Stimulated activated CD8-positive, alpha-beta memory T cell treated with anti-CD3 and anti-CD28 coated beads, Interleukin-4, amount 100 ng/mL, for 48 hours (primary cell): ENCODE measurements at places on chromosomes 1 and 21.

DNA sequence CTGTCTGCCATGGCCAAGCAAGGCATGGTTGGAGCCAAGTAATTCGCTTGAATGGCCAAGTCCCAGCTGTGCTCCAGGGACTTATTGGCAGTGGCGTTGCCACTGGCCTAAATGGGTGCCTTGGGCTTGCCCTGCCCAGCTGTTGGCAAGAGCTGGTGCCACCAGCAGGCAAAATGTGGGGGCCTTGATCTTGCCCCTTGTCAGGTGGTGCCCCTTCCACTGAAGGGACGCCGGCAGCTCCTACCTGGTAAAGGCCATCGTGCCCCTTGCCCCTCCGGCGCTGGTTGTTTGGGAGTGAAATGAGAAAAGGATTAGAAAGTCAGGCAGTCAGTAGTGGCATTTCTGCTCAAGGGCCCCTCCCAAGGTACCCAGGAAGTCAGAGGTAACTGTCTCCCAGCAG is 85.5 kb downstream of the CD247 start:
- no peak for DNase-seq

- no peak for DNase-seq
Observed at GRCh38 chr1:74548961-74549750, 36.7 kb upstream of the LRRC53 start.

- DNase-seq, result no peak
Observed at GRCh38 chr1:65221638-65222339, 73.8 kb downstream of the AK4 start.

DNA sequence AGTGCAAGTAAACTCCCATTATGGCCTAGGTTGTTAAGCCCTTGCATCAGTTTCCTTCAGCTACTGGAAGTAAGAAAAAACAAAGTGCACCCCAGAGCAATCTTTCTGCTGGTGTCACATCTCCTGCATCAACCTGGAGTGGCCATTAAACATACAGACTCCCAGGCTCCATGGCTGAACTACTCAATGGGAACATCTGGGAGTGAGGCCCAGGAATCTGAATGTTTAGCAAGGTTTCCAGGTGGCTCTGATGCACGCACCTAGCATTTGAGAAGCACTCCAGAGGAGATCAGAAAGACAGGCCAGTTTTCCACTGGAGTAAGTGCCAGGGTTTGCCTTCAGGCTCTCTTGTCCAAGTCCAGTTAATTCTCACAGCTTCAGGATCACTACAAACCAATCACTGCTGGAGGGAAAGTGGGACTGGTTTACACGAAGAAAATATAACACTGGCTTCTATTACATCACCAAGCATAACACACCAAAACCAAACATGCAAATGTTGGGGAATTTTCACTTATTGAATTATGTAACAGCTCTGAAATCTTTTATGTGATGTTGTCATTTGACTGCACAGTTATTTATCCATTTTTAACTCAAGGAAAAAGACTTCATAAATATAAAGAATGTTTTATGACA is 22.3 kb upstream of the ABCA4 start:
- no peak for DNase-seq
